ENCODE measurements at places on chromosomes 16 and 17.

- DNase-seq = no peak
- H3K4me1 ChIP-seq = peaks cover 10% of the 10 kb centered on the region
- no peaks in the 10 kb centered on the region for H3K27me3 ChIP-seq
- no peak overlapping the region for H3K27ac ChIP-seq
Measured at GRCh38 chr17:59764292-59764741, 56.9 kb downstream of the VMP1 start.

GRCh38 chr17:74742153-74742515 is 5.1 kb downstream of the RAB37 start:
- H3K36me3 ChIP-seq = no peaks in the 10 kb centered on the region
- H3K27ac ChIP-seq = no peak overlapping the region
- peaks cover 18% of the 10 kb centered on the region for H3K27me3 ChIP-seq
- no peak overlapping the region for H3K4me3 ChIP-seq
- H3K4me1 ChIP-seq = peaks cover 32% of the 10 kb centered on the region

- H3K4me1 ChIP-seq = peaks cover 3% of the 10 kb centered on the region
- H3K4me3 ChIP-seq = peak within 1 kb of the TSS; percentile 71
- no peaks in the 10 kb centered on the region for H3K36me3 ChIP-seq
- DNase-seq = no peak
- peaks cover 17% of the 10 kb centered on the region for H3K27me3 ChIP-seq
Measured at GRCh38 chr17:68457168-68457538, at the start of gene WIPI1. Gene WIPI1 (minus strand): TSS chr17:68457496. CDS start chr17:68457421, 75 bp downstream.

DNA sequence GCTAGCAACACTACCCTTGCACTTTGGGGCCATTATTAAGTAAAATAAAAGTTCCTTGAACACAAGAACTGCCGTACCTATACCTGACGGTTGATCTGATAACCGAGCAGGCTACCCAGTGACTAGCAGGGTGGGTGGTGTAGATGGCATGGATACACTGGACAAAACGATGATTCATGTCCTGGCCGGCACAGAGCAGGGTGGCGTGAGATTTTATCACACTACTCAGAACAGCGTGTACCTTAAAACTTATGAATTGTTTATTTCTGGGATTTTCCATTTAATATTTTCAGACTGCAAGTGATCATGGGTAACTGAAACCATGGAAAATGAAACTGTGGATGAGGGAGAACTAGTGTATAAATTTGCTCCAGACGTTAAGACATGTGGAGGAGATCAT is 41.0 kb upstream of the MSI2 start:
- no peak overlapping the region for H3K4me3 ChIP-seq
- no peaks in the 10 kb centered on the region for H3K36me3 ChIP-seq
- no peak for DNase-seq
- H3K27me3 ChIP-seq = no peaks in the 10 kb centered on the region
- peaks cover 12% of the 10 kb centered on the region for H3K4me1 ChIP-seq

DNA sequence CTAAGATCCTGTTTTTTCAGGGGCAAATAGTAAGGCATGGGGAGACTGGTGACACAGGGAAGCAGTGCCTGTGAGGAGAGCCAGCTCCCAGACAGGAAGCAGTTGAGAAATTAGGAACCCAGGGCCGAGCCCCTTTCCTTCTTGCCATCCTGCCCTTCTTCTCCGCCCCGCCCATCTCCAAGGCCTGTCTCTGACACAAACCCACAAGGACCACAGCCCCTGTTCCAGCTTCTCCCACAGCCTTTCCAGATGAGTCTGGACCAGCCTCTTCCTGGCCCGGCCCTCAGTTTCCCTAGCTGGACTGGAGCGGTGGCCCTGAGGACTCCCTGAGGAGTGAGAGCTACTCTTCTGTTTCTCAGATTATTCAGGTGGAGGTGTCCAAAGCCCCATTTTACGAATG is 9.9 kb downstream of the CCDC102A start:
- H3K27ac ChIP-seq = no peak overlapping the region
- no peaks in the 10 kb centered on the region for H3K36me3 ChIP-seq
- no peak overlapping the region for H3K4me3 ChIP-seq
- no peak for DNase-seq

GRCh38 chr16:7017006-7017662 is 315.5 kb upstream of the RBFOX1 start:
- H3K27ac ChIP-seq = no peak overlapping the region
- no peaks in the 10 kb centered on the region for H3K27me3 ChIP-seq
- DNase-seq = no peak
- H3K36me3 ChIP-seq = no peaks in the 10 kb centered on the region
- H3K4me3 ChIP-seq = no peak overlapping the region

DNA sequence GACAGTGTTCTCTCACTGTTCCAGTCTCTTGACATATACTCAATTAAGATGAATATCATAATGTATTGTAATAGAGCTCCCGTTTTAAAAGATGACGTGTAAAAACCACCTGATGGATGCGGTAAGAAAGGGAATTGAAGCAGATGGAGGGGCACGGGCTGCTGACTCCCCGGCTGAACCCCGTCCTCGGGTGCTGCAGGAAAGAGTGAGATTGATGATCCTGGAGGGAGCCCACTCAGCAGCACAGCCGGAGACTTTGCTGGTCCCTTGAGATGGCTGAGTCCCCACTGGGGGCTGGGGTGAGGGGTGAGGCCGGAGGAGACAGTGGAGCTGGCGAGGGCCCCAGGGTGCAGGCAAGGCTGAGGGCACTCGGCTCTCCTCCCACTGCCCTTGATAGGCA is 217.4 kb downstream of the RPTOR start:
- DNase-seq = no peak
- H3K36me3 ChIP-seq = no peaks in the 10 kb centered on the region
- no peaks in the 10 kb centered on the region for H3K27me3 ChIP-seq
- H3K4me3 ChIP-seq = no peak overlapping the region

GRCh38 chr17:51629232-51629631 is 368.9 kb downstream of the UTP18 start:
- peaks cover 6% of the 10 kb centered on the region for H3K4me1 ChIP-seq
- no peaks in the 10 kb centered on the region for H3K36me3 ChIP-seq
- H3K27me3 ChIP-seq = no peaks in the 10 kb centered on the region
- no peak overlapping the region for H3K27ac ChIP-seq
- no peak overlapping the region for H3K4me3 ChIP-seq
- no peak for DNase-seq

DNA sequence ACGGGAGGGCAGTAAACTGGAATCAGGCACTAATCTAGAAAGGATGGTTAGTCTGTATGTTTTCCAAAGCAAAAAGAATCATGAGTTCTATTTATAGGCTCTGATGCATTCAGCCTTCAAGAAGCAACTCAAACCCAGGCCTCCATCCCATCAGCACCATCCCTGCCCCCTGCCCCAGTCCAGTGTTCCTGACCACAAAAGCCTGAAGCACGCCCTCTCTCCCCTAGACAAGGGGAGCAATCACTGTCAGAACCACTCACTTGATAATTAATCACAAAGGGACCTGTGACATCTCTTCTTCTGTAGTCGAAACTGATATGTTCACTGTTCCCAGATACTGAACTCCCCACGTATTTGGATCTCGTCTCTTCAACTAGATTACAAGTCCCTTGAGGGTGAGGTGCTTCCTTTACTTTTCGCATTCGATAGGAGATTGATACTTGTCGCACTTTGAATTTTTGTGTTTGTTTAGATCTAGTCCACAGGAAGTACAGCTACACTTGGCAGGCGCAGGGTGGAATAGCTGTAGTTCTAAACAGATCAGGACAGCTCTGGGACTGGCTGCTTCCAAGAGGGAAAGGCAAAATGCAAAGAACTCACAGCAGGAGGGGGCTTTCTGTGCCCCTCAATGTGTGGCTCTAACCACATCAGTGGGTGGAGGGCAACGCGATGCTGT is 36.4 kb upstream of the CCDC182 start:
- peaks cover 30% of the 10 kb centered on the region for H3K4me1 ChIP-seq
- DNase-seq = peak; percentile 19
- no peaks in the 10 kb centered on the region for H3K36me3 ChIP-seq
- no peak overlapping the region for H3K27ac ChIP-seq
- no peak overlapping the region for H3K4me3 ChIP-seq

DNA sequence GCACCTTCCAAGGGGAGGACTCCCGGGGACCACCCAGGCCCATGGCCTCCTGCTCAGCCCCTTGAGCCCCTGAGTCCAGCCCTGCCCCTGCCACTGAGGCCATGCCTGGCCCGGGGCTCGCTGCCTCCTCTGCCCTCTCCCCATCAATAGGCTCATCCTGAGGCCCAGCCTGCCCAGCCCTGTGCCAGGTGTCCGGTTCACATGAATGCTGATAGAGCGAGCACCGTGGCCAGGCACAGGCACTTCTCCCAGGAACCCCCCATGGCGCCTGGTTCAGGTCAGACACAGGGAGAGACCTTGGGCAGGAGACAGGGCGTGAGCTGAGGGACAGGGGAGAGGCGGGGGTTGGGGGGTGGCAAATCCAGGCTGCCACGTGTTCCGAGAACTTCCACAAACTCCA is 2.8 kb upstream of the PVALEF start:
- H3K4me1 ChIP-seq = peaks cover 13% of the 10 kb centered on the region
- no peak overlapping the region for H3K4me3 ChIP-seq
- no peak for DNase-seq
- H3K27ac ChIP-seq = no peak overlapping the region

DNA sequence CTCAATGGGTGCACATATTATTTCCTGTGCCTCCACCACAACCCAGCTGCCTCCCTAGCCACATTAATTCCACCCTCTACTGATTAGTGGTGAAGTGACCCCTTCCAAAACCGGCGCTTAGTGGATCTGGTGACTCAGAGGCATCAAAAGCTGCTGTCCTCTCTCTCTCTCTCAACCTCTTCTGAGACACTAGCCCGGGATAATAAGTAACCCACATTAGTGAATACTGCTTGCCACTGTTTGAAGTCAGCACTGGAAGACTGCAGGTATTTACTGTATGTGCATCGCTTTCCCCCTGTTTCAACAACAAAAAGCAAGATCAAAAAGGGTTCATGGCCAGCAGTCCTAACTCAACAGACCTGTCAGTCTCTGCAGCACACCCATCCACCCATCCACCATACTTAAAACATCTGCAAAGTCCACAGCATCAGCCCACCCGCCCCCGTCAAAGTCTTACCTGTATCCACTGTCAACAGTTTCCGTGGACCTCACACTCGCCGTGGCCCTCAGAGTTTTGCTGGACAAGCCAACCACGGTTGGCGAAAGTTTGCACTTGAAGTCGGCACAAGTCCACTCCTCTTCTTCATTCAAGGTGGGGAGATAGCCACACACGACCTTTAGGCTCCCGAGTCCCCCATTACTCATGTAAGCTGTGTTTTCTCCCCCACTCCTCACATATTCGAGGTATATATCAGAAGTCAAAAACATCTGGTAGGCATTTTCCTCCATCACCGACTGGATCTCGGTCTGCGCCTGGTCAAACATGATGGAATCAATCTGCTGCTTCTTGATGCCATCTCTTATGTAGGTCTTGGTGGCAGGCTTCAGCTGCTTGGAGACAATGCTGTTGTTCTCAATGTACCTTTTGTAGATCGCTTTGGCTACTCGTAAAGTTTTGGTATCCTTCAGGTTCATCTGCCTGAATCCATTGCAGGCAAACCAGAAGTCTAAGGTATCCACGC is 3.8 kb downstream of the AXIN2 start:
- peak overlapping the region; percentile 95 for H3K4me3 ChIP-seq
- DNase-seq = no peak
- H3K27ac ChIP-seq = no peak overlapping the region
- peaks cover 4% of the 10 kb centered on the region for H3K27me3 ChIP-seq
- no peaks in the 10 kb centered on the region for H3K36me3 ChIP-seq

DNA sequence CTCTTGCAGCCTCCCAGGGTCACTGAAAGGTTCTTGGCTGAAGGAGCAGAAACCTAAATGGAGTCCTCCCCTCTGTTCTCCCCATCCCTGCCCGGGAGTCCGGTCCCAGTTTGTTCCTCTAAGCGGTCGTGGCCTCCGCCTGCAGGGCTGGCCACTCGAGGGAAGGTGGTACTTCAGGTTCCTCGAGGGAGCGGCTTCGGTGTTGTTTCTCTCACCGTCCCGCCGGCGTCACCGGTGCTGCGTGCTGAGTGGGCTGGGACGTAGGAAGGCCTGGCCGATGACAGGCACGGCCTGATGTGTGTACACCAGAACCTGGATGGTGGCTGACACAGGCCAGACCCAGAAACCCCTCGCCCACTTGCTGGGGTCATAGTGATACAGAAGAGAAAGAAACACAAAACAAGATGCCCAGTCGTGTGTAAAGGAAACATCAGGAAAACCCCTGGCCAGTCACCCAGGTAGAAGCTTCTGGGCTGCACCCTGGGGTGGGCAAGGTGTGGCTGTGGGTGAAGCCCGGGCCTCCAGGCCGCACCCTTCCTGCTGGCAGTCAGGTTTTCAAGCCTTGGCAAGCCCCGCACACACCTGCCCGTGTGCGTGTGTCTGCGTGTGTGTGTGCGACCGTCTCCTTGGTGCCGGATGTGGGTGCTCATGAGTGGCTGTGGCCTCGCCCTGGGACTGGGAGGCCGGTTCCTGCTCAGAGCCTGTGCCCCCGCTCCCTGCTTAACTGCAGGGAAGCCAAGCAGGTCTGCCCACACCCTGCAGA is 52.0 kb downstream of the BAIAP2 start:
- no peaks in the 10 kb centered on the region for H3K36me3 ChIP-seq
- H3K4me1 ChIP-seq = peaks cover 5% of the 10 kb centered on the region
- DNase-seq = no peak
- H3K4me3 ChIP-seq = no peak overlapping the region
- no peak overlapping the region for H3K27ac ChIP-seq

DNA sequence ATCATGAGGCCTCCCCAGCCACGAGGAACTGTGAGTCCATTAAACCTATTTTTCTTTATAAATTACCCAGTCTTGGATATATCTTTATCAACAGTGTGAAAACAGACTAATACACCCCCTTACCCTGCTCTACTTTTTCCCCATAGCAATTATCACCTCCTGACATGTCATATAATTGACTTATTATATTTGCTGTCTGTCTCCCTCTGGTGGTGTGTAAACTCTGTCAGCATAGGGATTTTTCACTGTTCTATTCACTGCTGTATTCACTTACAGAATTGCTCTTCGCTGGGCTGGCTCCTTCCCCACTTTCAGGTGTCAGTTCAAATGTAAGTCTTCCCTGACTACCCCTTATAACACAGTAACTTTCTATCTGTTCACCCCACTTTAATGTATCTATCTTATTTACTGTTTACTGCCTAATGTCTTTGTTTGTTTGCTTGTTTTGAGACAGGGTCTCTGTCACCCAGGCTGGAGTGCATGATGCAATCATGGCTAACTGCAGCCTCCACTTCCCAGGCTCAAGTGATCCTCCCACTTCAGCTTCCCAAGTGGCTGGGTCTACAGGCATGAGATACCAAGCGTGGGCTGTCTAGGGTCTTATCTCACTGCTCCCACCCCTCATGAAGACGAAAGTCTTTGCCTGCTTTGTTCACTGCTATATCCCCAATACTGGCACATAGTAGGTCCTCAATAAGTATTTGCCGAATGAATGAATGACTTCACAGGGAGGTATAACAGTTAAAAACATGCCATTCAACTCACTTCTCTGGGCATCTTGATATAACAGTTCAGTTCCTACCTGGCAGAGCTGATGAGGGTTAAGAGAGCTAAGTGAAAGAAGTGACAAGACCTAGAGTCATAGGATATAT is 52.4 kb upstream of the CDH3 start:
- no peaks in the 10 kb centered on the region for H3K27me3 ChIP-seq
- no peaks in the 10 kb centered on the region for H3K36me3 ChIP-seq
- no peak for DNase-seq
- H3K27ac ChIP-seq = no peak overlapping the region
- H3K4me3 ChIP-seq = no peak overlapping the region
- no peaks in the 10 kb centered on the region for H3K4me1 ChIP-seq

- peak; percentile 80 for DNase-seq
- peaks cover 100% of the 10 kb centered on the region for H3K27me3 ChIP-seq
- H3K4me3 ChIP-seq = no peak overlapping the region
- H3K27ac ChIP-seq = no peak overlapping the region
Measured at GRCh38 chr17:49227436-49228261, 2.9 kb downstream of the PHOSPHO1 start.
